ENCODE measurements at places on chromosomes 16 and 17.

DNA sequence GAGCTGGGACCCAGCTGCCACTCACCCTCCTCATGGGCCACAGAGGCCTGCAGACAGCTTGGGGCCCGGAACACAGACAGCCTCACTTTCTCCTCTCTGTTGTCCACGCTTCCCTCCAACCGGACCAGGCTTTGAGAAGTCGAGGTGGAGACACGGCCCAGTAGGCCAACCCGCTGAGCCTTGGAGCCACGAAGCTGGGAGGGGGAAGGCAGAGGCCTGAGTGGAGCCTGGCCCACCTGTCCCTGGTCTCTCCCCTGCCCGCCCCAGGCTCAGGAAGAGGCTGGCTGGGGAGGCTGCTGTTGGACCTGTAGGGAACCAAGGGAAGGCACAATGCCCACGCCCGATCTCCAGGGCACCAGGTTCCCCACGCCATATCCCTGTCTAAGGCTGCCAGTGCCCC is 48.1 kb downstream of the RMI2 start:
- DNase-seq, result no peak

DNA sequence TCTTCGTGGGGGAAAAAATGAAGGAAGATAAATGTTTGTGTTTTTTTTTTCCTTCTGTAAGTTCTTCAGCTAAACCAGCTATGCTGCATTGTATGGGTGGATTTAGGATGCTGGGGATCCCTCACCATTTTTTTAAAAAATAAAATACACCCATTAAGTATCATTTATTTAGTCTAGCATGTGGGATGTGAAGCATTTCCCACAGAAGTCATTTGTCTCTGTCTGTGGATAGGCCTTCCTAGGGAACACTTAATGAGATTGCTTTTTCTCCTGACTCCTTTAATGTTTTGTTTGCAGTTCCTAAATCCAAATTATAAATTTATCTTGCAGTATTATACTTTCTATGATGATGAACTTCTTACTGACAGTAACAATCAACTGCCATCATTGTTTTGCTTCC is 146.7 kb downstream of the PPM1E start:
- DNase-seq, result no peak

DNA sequence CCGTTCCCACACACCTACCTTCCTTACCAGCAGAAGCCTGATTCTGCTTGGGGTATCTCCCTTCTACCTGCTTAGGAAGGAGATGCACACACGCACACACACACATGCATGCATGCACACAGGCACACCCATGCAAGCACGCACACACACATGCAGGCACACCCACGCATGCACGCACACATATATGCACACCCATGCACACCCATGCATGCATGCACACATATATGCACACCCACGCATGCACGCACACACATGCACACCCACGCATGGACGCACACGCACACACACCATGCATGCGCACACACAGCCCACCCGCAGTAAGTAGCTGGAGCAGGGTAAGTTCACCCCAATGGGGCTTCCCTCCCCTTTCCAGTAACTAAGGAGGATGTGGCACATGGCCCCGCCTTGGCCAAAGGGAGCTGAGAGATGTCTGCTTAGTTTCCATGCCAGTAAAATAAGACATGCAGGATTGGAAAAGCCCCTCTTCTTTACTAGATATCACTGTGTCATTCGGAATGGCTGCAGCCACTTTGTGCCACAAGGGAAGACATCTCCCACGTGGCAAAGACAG is 33.7 kb downstream of the ADCY9 start:
- DNase-seq, result no peak

- no peak for DNase-seq
These were observed 8.1 kb downstream of the DNAJC7 start for GRCh38 chr17:42009170-42009569.

DNA sequence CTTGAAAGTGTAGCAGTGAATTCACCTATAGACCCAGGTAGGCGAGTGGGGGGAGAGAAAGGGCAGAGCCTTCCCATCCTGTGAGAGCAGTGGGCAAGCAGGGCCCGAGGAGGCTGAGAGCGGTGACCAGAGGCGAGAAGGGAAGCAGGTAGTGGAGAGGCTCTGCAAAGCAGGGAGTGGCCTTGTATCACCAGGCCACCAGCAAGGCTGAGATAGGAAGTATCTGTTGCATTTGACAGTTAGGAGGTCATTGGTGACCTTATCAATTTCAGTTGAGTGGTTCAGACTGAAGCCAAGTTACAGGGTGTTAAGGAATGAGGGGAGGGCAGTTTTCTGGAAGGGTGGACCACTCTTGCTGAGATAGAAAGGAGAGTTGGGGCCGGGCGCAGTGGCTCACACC is 10.7 kb upstream of the HSD3B7 start:
- DNase-seq, result no peak

DNA sequence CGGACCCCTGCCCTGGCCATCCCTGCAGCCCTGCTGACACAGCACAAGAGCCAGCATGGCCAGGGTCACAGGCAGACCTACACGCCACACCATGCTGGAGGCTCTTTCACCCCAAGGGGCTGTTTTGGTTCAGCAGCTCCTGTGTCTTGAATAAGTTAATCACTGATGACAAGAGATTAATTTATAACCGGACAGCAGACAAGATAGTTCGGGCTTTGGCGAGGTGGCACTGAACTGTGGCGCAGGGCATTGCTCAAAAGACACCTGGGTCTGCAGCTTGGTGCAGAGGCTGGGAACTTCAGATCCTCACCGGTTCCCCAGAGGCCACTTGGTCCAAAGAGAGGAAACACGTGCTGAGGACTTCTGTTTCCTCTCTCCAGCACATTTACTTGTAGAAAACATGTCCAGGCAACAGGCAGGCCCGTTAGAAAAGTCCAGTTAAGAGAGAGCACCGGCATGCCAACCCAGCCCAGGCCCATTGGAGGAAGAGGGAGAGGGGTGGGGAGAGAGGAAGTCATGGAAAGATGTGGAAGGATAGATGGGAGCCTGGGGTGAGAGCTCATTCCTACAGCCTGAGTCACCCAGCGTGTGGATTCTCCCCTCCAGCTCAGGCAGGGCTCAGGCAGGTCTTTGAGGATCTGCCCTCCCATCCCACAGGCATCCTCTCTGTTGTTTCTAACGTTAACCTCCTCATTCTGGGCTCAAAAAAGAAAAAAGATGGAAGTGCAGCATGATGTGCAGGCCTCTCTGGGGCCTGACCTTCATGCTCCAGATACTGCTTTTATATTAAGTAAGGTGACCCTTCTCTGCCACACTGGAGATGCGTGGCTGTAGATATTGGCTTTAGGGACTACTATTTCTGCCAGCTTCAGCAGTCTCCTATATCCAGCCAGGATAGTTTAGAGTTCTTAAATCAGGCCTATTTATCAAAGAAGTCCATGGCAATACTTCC is 80.0 kb upstream of the HNF1B start:
- DNase-seq, result no peak

- no peak for DNase-seq
These were observed 17.7 kb downstream of the ANKRD11 start for GRCh38 chr16:89472711-89473075.

- no peak for DNase-seq
These were observed 98.8 kb upstream of the MED13 start for GRCh38 chr17:62163847-62164246.

DNA sequence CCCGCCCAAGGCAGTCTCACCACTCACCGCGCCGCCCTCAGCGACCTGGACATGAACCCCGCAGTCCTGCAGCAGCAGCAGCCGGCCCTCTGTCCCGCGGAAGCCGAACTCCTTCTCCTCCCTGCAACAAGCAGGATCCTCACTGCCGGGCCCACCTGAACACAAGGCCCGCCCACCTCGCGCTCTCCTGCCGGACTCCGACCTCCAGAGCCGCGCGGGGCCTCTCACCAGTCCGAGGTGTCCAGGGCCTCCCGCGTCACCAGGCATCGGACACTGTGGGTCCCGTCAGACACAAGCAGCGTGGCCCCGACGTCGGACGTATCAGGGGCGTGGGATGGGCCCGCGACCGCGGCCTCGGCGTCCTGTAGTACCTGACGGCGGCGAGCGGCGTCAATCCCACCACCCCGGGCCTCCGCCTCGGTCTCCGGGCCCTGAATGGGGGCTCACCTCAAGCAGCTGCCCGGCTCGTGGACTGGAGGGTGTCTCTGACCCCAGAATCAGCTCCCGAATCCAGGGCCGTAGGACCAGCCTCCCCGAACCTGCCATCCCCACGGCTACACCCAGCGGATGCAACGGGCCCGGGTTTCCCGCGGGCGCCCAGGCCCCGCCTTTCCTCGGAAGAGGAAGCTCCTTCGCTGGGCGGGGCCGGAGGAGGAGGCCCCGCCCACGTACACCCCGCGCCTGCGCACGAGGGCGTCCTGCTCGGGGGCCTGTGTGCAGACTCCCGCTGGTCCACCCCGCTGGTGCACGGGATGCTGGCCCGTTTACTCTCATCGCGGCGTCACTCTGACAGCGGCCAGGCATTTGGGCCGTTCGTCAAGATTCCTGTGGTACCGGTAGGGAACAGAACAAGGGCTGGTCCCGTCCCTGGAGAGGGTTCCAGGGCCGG is at the start of gene ACD:
TSS of gene ACD (minus strand) at position 586 of the 889 bp plus-strand sequence. CDS start at position 546, 40 bp downstream.
- peak; percentile 79 for DNase-seq

GRCh38 chr17:2071455-2072281 is 16.8 kb downstream of the HIC1 start:
- DNase-seq, result no peak

DNA sequence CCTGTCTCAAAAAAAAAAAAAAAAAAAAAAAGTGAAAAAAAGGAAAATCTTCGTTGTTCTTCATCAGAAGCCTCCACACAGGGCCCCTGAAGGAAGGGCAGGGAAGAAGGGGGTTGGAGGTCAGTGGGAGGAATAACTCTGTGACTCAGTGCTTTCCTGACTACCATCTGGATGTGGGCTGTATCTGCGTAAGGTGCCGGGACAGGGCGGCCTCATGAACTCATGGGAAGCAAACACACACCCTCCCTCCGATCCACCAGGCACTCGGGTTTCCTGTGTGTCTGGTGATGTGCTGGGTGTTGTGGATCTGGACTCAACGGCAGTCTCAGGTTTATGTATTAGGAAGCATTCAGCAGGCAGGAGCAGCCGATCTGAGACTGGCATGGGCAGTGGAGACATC is 691.6 kb downstream of the WWOX start:
- DNase-seq, result no peak
